ENCODE measurements at places on chromosomes 1 and 21.
A peak's percentile ranks its signal among the peaks of the same experiment; 100 is the strongest.

- no peak for DNase-seq
These were observed 132.6 kb downstream of the DHRS3 start for GRCh38 chr1:12485231-12486058.

GRCh38 chr1:81912383-81912782 lies 111.6 kb downstream of the ADGRL2 start:
- DNase-seq = peak; percentile 83

DNA sequence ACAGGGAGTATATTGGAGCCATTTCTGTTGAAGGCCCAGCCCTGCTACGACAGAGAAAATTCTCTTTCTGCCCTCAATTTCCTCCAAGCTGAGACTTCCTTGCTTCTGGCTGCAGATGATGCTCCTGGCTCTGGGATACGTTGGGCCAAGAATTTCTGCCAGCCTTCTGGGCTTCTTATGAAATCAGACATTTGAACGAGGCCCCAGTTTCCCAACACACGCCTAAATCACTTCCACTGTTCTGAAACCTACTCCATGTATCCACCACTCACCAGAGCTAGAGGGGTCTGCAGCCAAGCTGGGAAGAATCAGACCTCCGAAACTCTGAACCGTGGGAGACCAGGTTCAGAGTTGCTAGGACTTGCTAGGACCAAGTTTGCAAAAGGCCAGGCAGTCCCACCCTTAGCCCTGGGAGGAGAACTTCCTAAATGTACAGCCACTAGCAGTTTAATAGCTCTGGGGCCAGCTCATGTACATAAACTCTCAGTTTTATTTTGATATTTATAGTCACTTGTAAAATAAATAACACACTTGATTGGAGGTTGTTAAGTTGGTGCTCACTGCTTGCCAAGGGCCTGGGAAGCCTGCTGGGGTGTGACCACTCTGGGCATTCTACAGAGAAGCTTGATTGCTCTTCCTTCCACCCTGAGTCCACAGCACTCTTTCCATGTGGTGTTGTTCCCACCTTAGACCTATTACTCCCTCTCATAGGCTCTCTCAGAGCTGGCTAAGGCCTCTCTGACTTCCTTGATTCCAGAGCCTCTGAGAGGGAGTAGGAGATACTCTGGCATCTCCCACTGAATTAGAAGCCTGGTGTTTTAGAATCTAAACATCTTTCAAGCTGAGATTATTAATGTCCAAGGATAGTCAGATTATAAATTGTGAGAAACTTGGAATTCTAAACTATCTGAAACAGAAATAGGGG lies 83.4 kb upstream of the TRABD2B start:
- DNase-seq = no peak

DNA sequence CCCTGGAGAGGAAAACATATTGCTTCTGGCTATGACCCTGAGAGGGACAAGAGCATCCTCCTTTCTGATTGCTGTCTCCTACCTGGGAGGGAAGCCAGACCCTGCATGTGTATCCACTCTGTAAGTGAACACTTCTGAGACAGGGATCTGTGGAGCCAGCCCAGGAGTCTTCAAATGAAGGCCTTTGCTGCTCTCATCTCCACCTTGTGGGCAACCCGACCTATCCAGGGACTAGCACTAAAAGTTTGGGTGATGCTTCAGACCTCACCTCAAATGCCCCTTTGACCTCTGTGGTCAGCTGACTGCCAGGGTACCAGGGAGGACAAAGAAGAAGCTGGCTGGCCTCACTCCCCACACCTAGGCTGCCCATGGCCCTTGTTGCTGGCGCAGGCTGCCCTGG lies 64.7 kb downstream of the KCND3 start:
- no peak for DNase-seq

DNA sequence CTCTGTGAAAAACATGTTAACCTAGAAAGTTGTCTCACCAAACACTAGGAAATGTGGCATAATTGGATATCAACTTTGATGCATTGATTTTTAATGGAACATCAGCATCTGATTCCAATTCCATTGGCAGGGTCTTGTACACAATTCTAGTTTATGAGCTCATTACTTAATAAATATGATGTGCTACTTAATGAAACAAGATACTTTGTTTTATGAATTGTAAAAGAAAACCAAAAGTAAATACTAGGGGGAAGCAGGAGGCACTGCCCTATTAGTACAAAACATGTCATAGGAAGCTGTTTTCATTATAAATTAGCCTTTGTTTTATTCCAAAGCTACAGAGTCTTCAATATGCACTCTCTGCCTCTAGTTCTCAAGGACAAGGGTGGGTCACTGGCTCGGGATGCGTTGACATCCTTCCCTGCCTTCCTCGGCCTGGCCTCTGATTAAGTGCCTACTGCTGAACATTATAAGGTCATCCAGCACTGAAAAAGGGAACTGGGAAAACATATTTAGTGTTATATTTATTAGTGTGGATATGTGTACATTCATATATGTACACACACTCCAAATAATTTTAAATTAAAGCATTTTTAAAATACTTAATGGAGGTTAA lies 185.2 kb downstream of the USH2A start:
- DNase-seq = no peak

DNA sequence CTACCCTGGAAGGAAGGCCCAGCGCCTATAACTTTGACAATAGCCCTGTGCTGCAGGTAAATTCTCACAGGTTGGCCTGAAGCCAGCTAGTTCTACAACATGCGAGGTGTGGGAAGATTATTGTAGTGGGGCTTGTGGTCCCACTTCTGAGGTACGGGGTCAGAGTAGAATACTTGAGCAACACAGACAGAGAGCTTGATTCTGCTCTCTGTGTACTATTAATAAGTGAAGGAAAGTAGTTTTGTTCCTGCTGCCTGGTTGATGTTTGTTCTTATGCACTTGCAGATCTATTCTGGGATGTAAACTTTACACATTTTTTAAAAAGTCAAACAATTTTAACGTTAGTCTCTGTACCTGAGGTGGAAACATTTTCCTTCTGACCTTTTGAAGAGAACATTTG lies 80.4 kb downstream of the LAMC1 start:
- no peak for DNase-seq

DNA sequence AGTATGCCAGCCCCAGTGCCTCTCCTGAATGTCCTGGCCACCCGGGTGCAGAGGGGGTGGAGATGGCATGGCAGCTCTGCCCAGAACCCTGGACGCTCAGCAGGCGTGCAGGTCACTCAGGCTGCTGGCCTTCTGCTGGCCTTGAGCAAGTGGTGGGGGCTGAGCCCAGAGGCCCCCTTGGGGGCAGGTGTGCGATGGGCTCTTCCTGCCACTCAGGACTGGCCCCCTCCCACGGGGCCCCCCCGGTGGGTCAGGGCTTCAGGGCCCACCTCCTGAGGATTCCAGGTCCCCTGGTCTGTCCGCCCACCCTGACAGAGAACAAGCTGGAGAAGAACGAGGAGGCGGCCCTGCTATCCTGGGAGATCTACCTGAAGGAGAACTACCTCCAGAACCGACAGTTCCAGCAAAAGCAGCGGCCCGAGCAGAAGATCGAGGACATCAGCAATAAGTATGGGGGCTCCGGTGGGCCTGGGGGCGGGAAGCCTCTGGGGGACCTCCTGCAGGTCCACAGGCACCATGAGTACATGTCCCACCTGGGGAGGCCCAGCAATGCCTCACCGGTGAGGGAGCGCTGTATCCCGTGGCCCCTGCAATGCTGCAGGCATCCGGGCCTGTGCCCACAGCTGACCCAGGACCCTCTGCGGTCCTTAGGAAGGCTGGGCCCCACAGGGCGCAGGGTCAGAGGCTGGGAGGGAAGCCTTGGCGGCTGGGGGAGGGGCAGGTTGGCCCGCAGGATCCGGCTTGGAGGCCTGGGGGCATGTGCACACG lies 37.0 kb upstream of the LRRC3 start:
- no peak for DNase-seq

- DNase-seq = no peak
These were observed 191.8 kb downstream of the LYPLAL1 start for GRCh38 chr1:219365451-219365850.

DNA sequence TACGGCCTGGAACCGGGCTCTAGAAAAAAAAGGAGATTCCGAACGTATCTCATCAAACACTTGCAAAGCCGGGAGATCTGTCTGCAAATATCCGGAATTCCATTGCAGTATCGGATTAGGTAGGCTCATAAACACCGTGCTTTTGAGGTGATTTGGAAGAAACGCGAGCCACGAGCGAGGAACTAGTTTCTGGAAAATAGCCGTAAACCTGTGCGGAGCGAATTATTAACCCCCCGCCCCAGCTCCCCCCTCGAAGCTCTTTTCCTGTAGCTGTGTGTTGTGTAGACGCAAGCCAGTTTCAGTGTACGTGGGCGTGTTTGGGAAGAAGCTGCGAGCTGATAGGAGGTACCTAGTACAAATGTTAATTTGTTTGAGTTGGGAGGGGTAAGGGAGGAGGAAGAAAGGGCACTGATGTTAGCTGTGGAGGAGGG lies 1.1 kb downstream of the RALGPS2 start:
- peak; percentile 38 for DNase-seq

DNA sequence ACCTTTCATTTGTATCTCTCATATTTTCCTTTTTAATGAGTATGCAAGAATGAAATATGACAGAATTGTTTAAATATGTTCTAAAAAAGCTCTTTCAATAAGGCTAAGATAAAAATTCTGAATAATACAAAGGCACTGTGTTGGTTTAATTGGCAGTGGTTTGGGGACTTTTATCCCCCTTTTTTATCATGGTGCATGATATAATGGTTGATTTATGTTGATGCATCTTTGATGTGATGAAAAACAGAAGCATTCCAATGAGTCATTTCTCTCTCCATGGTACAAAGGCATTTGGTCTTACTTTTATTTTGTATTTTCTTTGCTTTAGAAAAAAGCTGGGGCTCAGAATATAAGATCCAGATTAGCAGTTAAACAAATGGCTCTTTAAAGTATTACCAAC lies 127.2 kb upstream of the GREM2 start:
- DNase-seq = no peak

- no peak for DNase-seq
These were observed 53.5 kb downstream of the S1PR1 start for GRCh38 chr1:101290119-101290921.

- no peak for DNase-seq
These were observed 618 bp upstream of the FOXD3 start for GRCh38 chr1:63321785-63322113.

GRCh38 chr1:246416261-246416660 lies 90.8 kb downstream of the SMYD3 start:
- DNase-seq = no peak

GRCh38 chr1:111672331-111672730 lies 52.7 kb downstream of the RAP1A start:
- no peak for DNase-seq

GRCh38 chr1:178196631-178197030 lies 102.7 kb downstream of the RASAL2 start:
- no peak for DNase-seq

- no peak for DNase-seq
These were observed 324.8 kb downstream of the DISC1 start for GRCh38 chr1:231951374-231951773.

DNA sequence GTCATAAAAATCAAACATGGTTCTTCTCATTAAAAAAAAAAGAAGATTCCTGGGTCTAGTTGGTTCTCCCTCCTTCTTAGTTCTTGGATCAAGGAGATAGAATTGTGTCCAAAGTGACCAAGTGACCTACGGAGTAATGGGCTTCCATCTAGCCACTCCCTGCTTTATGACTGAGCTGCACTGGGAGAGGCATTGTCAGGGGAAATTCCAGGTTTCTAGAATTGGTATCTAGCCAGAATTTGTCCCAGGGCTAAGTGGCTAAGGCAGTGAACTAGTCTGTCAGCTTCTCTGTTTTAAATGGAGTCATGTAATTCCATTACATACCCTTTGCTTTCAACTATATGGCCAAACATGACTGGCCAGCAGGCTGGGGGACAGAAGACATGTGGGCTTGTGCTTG lies 40.1 kb upstream of the ERG start:
- no peak for DNase-seq

DNA sequence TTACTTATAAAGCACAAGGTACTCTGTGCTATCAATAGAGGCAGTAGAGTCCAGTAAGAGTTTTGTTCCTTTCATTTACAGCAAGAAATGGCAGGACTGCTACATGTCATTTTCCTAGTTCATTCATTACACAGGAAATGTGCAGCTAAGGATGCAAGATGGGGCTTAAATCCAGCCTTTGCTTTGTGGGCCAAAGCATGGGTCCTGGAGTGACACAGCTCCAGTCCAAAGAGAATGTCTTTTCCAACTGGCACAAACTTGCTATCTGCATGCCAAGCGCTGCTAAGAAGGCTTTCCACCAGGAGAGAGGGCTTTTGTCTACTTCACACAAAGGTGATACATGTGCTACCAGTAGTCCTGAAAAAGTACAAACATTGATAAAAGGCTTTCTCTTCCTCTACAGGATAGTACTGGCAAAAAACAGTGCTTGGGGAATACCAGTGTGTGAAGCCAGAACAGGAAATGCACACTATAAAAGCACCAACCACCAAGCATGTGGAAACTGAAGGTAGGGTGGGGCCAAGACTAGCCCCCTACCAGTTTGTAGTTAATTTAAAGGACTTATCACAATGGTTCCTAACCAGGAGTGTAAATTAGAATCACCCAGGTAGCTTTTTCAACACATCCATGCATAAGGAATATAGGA lies 68.7 kb downstream of the ARID4B start:
- DNase-seq = no peak

GRCh38 chr1:85303440-85304162 lies 27.2 kb upstream of the BCL10 start:
- no peak for DNase-seq

DNA sequence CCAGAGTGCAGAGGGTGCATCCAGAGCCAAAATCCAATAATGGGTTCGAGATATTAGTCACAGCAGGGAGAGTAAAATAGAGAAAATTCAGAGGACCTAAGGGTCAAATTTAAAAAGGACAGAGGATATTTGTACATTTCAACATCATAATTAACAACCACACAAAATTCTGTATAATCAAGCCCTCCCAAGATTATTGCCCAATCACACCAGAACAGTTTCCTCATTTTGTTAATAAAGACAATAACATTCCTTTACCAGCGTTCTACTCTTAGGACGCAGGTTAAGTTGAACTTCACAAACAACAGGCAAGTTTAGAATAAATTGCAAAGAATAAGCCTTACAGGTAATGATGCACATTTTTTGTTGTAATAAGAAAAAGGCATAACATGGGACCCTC lies 462.8 kb downstream of the PTPRC start:
- no peak for DNase-seq

- no peak for DNase-seq
These were observed 298.8 kb downstream of the BRINP2 start for GRCh38 chr1:177469519-177469918.

DNA sequence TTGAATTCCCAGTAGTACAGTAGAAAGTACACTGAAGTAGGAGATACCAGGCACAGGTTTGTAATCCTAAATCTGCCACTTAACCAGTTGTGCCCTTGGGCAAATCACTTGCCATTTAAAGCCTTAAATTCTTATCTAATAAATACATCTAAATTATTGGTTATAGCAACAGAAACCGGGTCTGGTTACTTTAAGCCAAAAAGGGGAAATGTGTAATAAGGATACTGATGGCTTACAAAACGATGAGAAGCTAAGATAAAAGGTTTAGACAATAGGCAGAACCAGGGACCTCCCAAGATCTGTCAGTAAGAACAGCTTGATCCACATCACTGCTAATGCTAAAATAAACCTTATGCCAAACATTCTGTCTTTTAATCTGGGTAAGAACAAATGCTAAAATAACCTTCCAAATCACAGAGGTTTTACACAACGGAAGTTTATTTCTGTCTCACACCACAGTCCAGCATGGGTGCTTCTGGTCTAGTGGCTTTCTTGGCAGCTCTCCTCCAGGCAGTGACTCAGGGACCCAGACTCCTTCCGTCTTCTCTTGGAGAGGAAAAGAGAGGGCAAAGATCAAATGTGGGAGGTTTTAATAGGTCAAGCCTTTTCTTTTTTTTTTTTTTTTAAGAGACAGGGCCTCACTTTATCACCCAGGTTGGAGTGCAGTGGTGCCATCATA lies 16.5 kb upstream of the ZMYM1 start:
- DNase-seq = no peak

GRCh38 chr1:28032281-28032680 lies 56.1 kb downstream of the EYA3 start:
- DNase-seq = no peak
